ENCODE measurements at places on chromosomes 7 and 10.

- DNase-seq, result no peak
Measured at GRCh38 chr10:15824498-15824897, 35.8 kb downstream of the MINDY3 start.

DNA sequence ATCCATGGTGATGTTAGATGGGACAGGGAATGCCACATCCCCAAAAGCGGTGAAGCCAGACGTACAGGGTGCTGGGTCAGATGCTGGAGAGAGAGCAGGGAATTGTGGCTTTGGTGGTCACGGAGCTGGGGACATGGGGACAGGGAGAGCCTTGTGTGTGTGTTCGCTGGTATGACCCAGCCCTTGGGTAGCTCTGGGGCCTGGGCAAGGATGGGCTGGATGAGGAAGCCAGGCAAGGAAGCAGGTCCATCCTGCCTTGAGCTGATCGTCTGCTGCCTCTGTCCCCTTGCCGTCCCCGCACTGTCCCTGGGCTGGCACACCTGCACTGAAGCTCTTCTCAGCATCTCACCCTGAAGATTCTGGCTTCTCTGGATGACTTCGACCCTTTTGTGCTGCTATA is 15.4 kb upstream of the CLDN4 start:
- no peak for DNase-seq

GRCh38 chr7:121366852-121367431 is 29.2 kb downstream of the FAM3C start:
- DNase-seq, result no peak

GRCh38 chr10:44824607-44825006 is 86.5 kb upstream of the TMEM72 start:
- no peak for DNase-seq

DNA sequence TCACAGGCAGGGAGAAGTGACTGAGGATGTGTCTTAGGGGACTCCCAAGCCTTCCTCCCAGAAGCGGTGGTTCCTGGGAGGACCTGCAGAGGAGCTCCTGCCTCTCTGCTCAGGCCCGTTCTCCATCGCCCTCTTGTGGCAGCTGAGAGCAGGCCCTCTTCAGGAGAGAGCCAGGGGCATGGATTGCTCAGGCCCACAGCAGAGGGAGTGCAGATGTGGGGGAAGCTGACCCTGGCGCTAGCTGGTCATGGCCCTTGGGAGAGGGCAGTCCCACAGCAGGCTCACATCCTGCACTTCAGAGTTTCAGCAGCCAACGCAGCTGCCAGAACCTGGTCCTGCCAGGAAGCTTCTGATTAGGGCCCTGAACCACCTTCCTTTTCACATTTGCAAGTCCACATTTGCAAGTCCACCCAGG is 94.8 kb upstream of the TARP start:
- peak; percentile 58 for DNase-seq

GRCh38 chr10:123008355-123009104 is at the start of the genes ACADSB and IKZF5:
TSS of gene ACADSB (plus strand) at chr10:123009006. CDS start at chr10:123009030, 24 bp downstream.
TSS of gene IKZF5 (minus strand) at chr10:123008795. CDS start at chr10:122998625, 10,170 bp downstream.
- peak; percentile 56 for DNase-seq

- no peak for DNase-seq
Measured at GRCh38 chr7:47188136-47188535, 393.8 kb downstream of the TNS3 start.

DNA sequence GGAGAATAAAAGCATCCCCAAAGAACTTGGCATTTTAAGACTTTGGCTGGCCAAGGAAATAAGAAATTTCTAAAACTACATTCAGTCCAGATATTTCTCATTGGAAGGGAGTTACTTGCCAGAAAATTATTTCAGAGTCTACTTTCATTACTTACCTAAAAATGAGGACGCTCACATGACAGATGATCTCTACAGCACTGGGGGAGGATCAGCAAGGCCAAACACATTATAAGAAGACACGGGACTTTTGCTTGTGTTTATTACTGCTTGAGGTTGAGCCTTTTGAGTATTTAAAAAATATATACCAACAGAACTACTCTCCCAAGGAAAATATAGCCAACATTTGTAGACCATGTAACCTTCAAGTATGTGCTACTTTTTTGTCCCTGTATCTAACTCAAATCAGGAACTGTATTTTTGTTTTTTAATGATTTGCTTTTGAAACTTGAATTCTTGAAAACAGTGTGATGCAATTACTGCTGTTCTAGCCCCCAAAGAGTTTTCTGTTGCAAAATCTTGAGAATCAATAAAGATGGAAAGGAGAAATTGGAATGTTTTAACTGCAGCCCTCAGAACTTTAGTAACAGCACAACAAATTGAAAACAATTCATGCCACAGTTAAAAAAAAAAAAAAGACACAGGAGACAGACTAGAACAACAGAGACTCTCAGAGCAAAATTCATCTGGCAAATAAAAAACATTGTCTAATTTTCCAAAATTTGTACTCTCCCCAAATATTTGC is 128.1 kb downstream of the ZNF438 start:
- DNase-seq, result no peak

GRCh38 chr10:73493781-73494180 is 2.0 kb downstream of the PPP3CB start:
- no peak for DNase-seq

GRCh38 chr7:137692399-137692798 is 154.4 kb downstream of the DGKI start:
- DNase-seq, result no peak
